ENCODE measurements at places on chromosomes 5 and 9.

- no peak for DNase-seq
Measured at GRCh38 chr5:137760719-137761516, 6.8 kb upstream of the HNRNPA0 start.

- DNase-seq = no peak
Measured at GRCh38 chr5:8196061-8196460, 327.1 kb downstream of the MTRR start.

- no peak for DNase-seq
Measured at GRCh38 chr5:177473443-177474001, at the start of gene DBN1. DBN1 (minus strand) TSS chr5:177473634; CDS start chr5:177473521, 113 bp downstream.

GRCh38 chr9:117535973-117536372 lies 121.1 kb upstream of the ASTN2 start:
- DNase-seq = no peak

GRCh38 chr5:158958021-158958994 lies 141.4 kb downstream of the EBF1 start:
- no peak for DNase-seq

DNA sequence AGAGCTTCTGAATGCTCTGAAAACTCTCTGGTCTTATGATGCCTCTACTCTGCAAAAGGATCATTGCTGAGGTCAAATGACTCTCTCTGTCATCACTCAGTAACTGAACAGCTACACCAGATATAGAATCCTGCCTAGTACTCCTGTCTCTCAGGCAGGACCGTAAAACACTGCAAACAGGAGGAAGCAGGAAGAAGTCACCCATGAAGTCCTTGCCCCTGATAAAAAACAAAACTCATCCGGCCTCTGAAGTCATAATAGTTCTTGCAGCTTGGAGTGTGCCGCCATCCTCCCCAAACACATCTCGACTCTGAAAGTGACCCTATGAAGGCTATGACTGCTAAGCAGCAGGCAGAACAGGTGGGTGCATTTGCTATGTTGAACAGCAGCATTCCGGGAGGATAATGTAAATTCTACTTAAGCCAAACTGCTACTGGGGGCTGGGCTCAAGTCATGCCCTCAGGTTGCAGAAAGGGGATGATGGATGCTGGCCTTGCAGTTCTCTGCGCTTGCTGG lies 81.9 kb upstream of the FAM169A start:
- no peak for DNase-seq

DNA sequence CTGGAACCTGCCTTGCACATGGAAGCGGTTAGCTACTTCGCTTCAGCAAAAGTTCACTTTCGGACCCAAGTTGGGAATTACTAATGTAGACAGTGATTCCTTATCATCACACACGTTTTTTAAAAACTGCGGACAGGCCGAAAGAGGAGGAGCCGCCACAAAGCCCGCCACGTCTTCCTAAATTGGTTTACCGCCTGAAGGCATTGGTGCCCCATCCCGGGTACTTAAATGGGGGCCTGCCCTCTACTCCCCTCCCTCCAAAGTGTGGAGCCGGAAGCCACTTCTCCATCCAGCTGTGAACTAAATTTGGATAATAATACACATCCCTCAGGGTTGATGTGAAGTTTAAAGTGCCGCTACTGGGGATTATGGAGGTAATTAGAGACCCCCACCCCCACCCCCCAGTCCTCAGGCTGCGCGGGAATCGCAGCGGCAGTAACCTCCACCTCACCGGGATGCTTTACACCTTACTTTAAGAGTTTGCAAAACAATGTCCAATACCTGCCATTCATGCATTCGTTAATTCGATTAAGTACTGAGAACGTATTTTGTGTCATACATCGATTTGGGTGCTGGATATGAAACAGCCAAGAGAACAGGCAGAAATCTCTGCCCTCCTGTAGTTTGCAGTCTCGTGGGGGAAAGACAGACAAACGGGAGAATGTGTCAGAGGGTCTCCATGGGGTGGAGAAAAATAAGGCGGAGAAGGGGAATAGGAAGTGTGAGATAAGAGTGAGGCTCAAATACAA lies 937 bp upstream of the MACROH2A1 start:
- no peak for DNase-seq

DNA sequence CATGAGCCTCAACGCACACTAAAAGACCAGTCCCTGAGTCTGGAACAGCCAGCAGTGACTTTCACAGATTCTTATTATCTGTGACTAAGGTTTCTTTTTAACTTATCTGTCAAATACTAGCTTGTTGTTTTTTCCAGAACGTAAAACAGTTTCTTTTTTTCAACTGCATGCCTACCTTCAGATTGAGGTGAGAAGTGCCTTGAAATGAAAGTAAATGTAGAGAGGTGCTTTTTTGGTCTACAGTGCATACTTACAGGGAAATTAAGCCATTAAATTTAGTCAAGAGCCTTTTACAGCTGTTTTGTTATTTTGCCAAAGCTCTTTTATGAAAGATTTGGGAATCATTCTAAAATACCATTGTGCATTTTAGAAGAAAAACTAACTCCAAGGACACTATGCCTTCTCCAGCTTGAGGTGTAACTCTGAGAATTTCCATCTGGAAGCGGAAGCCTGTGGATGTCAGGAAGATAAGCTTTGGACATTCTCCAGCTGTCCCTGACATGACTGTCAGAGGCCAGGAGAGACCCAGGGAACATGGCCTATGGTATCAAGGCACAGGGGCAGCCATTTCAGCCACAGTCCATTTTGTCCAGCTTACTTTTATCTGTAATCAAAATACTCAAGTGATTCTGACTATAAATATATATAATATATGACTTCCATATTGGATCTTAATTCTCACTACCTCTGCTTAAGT lies 230.3 kb downstream of the GLIS3 start:
- no peak for DNase-seq

DNA sequence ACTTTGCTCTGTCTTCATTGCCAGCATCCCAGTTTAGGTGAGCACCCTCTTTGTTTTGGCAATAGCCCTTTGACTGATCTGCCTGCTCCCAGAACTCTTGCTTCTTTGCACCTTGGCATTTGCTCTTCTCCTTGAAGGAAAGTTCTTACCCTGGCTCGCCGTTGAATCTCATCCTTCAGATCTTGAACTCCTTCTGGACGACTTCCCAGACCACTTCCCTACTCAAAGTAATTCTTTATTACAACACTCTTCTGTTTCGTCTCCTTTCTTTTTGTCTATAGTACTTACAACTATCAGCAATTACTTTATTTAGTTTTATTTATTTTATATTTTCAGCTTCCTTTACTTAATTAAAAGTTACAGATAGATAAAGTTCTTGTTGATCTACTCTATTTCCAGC lies 1510.1 kb downstream of the MAT2B start:
- DNase-seq = no peak

- no peak for DNase-seq
Measured at GRCh38 chr5:30149526-30149925, 1044.0 kb upstream of the CDH6 start.

GRCh38 chr5:43305948-43306565 lies 7.2 kb downstream of the HMGCS1 start:
- no peak for DNase-seq

GRCh38 chr5:116702776-116703175 lies 128.2 kb upstream of the SEMA6A start:
- no peak for DNase-seq

- DNase-seq = no peak
Measured at GRCh38 chr5:82859451-82860140, 217.6 kb downstream of the TMEM167A start.

GRCh38 chr5:141175933-141176332 lies 1.7 kb upstream of the PCDHB8 start:
- DNase-seq = no peak

GRCh38 chr9:129071526-129072126 lies 9.3 kb upstream of the DOLPP1 start:
- no peak for DNase-seq

DNA sequence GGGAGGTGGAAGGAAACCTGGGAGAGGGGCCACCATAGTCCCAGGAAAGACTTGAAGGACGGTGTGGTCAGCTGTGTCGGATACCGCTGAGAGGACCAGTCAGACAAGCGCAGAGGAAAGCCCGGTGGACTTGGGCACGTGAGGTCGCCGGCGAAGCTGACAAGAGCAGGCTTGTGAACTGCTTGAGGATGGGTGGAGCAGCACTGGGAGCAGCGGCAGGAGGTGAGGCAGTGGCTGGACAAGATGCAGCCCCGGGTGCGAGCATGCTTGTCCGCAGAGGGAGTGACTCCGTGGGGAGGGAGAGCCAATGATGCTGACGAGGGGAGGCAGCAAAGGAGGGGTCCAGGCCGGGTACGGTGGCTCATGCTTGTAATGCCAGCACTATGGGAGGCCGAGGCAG lies 18.3 kb upstream of the CD74 start:
- DNase-seq = no peak

DNA sequence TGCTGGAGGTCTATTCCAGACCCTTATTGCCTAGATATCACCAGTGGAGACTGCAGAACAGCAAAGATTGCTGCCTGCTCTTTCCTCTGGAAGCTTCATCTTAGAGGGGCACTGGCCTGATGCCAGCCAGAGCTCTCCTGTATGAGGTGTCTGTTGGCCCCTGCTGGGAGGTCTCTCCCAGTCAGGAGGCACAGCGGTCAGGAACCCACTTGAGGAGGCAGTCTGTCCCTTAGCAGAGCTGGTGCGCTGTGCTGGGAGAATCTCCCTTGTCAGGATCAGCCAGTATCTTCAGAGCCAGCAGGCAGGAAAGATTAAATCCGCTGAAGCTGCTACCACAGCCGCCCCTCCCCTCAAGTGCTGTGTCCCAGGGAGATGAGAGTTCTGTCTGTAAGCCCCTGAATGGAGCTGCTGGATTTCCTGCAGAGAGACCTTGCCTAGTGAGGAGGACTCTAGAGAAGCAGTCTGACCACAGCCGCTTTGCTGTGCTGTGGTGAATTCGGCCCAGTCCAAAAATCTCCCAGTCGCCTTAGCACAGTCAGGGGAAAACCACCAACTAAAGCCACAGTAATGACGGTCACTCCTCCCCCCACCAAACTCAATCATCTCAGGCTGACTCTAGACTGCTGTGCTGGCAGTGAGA lies 124.1 kb downstream of the JAKMIP2 start:
- no peak for DNase-seq

GRCh38 chr5:39639618-39640089 lies 214.9 kb upstream of the DAB2 start:
- no peak for DNase-seq

DNA sequence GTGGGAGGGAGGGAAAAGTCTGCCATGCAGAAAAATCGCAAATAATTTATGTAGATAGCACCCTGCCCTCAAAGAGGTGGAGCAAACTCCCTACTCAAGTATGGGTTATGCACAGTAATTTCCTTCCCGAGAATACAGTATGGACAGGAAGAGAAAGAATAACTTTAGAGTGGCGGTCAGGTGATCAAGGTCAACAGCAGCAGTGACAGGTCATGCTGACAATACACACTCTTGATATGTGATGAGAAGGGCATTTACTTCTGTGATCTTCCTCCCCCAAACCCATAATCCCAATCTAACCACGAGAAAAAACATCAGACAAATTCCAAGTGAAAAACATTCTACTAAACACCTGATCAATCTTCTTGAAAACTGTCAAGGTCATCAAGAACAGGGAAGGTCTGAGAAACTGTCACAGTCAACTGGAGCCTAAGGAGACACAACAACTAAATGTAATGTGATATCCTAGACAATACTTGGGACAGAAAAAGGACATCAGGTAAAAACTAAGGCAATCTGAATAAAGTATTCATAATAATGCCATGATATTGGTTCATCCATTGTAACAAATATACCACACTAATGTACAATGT lies 11.7 kb downstream of the BICD2 start:
- no peak for DNase-seq

DNA sequence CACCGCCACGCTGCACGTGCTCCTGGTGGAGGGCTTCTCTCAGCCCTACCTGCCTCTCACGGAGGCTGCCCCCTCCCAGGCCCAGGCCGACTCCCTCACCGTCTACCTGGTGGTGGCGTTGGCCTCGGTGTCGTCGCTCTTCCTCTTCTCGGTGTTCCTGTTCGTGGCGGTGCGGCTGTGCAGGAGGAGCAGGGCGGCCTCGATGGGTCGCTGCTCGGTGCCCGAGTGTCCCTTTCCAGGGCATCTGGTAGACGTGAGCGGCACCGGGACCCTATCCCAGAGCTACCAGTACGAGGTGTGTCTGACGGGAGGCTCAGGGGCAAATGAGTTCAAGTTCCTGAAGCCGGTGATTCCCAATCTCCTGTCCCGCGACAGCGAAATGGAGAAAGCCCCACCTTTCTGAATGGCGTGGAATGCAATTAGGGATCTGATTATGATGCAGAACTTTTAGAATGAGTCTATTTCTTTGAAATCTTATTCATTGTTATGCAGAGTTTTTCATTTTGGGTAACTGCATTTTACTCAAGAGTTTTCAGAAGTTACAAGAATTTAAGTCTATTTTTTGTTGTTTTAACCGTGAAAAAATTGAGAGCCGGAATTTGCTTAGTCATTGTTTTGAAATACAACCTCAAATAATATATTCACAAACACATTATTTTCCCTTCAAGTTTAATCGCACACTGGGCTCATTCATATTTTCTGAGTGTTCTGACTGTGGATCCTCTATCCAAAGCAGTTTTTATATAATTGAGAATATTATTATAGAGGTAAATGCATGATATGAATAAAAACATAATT lies 8.5 kb upstream of the PCDHB15 start:
- no peak for DNase-seq

GRCh38 chr9:35627575-35627974 lies 9.4 kb upstream of the CD72 start:
- DNase-seq = no peak

GRCh38 chr5:142743592-142744441 lies 26.4 kb upstream of the ARHGAP26 start:
- DNase-seq = no peak

GRCh38 chr5:123732257-123732656 lies 220.3 kb downstream of the CSNK1G3 start:
- no peak for DNase-seq

DNA sequence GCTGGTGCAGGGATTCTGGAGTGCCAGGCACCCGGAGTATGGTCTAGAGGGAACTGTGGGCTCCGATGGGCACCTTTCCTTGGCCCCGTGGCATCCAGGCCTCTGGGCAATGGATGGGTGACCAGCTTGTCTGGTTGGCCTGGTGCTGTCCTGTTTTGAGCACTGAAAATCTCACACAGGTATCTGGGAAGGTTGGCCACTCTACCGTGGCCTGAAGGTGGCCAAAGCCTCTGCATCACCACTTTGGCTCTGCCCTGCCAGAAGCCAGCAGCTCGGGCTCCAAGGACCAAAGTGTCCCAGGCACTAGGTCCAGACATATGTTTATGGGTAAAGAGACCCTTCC lies 28.8 kb downstream of the SLC6A7 start:
- DNase-seq = no peak

DNA sequence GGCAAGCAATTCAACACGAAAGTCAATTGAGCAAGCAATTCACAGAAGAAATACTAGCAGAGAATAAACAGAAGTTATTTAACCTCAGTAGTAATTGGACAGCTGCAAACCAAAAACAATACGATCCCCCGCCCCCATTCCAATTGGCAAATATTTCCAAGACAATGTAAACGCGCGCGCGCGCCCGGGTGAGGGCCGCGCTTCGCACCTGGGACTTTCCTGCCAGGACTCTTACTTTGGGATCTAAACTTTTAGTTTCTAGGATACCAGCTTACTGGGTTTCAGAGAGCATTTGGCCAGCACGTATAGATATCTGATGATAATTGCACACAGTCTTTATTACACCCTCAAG lies 8.6 kb downstream of the RUFY1 start:
- peak; percentile 31 for DNase-seq

GRCh38 chr5:177366528-177367322 lies 9.0 kb downstream of the RGS14 start:
- no peak for DNase-seq

Measured in dorsolateral prefrontal cortex (tissue), 122 donors.